ENCODE measurements at places on chromosomes 1 and 21. TPM values are rescaled to one million over a fixed set of nuclear protein-coding genes. Genes with fewer than 3 reads are reported as not detected.

- H3K27me3 ChIP-seq: no peaks in the 10 kb centered on the region
- no peaks in the 10 kb centered on the region for H3K36me3 ChIP-seq
- no peaks in the 10 kb centered on the region for H3K4me1 ChIP-seq
- no peak overlapping the region for H3K27ac ChIP-seq
Observed at GRCh38 chr1:208300084-208300770, 56.0 kb upstream of the PLXNA2 start.

DNA sequence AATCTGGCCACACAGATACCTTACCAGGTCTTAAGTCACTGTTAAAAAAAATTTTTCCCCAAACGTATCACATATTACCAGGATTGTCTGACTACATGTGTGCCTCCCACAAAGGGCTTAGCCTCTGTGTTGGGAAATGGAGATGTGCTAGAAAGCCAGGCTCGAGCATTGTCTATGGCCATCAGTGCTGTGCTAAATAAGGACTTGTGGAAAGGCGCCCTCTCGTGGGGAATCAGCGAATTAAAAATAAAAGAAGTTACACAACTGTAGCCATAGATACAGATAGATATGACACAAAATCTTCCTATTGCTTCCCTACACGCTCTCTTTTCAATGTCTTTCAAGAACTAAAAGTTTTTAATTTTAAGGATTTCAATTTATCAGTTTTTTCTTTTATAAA is 47.5 kb upstream of the CRNN start:
- H3K4me3 ChIP-seq: no peak overlapping the region
- peak; percentile 20 for DNase-seq
- no peaks in the 10 kb centered on the region for H3K4me1 ChIP-seq
- H3K27ac ChIP-seq: no peak overlapping the region
- H3K36me3 ChIP-seq: no peaks in the 10 kb centered on the region

GRCh38 chr1:37931102-37931360 is 15.8 kb downstream of the INPP5B start:
- H3K27me3 ChIP-seq: no peaks in the 10 kb centered on the region
- H3K36me3 ChIP-seq: no peaks in the 10 kb centered on the region
- no peak overlapping the region for H3K27ac ChIP-seq
- DNase-seq: no peak

DNA sequence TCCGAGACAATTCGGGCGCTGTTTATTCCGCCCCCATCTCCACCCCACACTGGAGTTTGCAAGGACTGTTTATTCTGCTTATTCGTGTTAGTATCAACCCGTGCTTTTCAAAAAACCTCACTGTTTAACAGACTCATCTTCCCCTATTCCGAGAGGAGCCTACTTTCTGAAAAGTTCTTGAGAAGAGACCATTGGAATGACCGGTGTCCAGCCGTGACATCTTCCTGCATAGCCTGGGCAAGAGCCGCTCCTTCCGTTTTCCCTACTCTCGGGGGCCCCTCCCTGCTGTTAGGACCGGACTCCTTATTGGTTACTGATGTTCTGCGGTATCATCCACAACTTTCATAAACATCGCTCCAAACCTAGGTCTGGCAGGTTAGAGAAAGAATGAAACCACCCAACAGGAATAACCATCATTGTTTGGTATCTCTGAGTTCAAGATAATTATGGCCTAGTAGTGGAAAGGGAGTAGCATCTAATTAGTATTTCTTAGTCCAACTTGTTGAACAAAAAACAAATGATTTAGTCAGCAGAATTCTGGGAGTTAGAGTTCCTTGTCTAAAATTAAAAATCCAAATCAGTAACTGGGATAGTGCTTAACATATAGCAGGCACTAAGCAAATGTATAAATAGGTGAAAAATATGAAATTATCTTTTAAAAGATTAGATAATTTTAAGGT is 837 bp downstream of the STXBP3 start:
- peak overlapping the region; percentile 72 for H3K4me3 ChIP-seq
- peak; percentile 83 for DNase-seq
- peaks cover 2% of the 10 kb centered on the region for H3K36me3 ChIP-seq
- peaks cover under 1% of the 10 kb centered on the region for H3K27me3 ChIP-seq
- peak overlapping the region; percentile 96 for H3K27ac ChIP-seq

Gene MROH9
- not detected for total RNA-seq

Gene WNT3A
- total RNA-seq: not detected

Gene FOXO6
- 1.2 TPM for total RNA-seq

- H3K27ac ChIP-seq: no peak overlapping the region
- no peaks in the 10 kb centered on the region for H3K36me3 ChIP-seq
- no peaks in the 10 kb centered on the region for H3K27me3 ChIP-seq
- DNase-seq: no peak
Observed at GRCh38 chr1:115991909-115992308, 15.6 kb downstream of the SLC22A15 start.

DNA sequence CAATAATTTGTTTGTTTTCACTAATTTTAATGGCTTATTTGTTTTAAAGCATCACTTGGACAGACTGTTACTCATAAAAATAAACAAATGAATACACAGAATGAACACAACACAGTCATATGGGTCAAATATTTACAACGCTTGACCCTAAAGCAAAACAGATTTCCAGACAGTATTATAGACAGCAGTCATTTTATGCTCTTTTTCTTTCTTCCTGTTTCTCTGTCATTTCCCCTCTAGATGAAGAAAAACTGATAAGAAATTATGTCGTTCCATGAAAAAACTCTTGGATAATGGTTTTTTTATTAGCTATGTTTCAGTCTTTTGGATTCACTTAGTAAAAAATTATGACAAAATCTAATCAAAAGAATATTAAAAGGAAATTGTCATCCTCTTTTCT is 297.3 kb upstream of the NEGR1 start:
- no peaks in the 10 kb centered on the region for H3K27me3 ChIP-seq
- H3K4me1 ChIP-seq: no peaks in the 10 kb centered on the region
- no peak for DNase-seq
- H3K36me3 ChIP-seq: no peaks in the 10 kb centered on the region
- H3K27ac ChIP-seq: no peak overlapping the region
- H3K4me3 ChIP-seq: no peak overlapping the region

DNA sequence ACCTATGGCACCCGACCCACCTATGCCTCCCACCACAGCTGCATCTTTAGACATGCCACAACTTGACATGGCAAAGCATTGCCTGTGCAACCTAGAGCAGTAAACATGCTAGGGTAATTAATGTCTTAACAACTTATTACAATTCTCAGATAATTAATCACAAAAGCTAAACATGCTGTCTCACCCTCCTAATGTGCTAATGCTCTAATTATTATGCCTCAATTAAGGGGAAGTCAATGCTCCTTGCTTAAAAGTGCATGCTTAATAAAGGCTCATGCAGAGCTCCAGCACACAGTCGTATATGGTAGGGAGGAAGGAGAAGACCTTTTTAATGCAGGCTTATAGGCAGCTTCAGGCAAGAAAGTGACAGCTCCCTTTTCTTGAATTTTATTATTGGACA is 396.0 kb downstream of the SEC16B start:
- no peaks in the 10 kb centered on the region for H3K36me3 ChIP-seq
- no peaks in the 10 kb centered on the region for H3K27me3 ChIP-seq
- no peak overlapping the region for H3K4me3 ChIP-seq

DNA sequence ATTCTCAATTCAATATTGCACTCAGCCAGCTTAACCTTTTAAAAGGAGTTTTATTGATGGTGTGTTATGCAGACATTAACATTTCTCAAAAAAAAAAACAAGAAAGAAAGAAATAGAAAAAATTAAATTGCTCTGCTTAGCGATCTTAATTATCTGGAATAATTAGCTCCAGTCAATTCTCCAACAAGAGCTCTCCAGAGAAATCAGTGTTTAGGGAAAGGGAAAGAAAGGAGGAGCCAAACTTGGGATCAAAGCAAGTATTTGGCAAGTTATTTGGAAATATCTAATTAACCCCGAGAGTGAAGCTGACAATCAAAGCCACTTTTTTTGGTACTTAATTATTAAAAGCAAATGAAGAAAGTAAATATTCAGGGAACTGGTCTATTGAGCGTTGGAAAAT is 60.7 kb upstream of the CAMK1G start:
- H3K4me1 ChIP-seq: no peaks in the 10 kb centered on the region
- no peak overlapping the region for H3K4me3 ChIP-seq
- H3K36me3 ChIP-seq: no peaks in the 10 kb centered on the region

GRCh38 chr1:66033781-66034180 is 241.1 kb downstream of the PDE4B start:
- H3K4me1 ChIP-seq: no peaks in the 10 kb centered on the region
- no peaks in the 10 kb centered on the region for H3K27me3 ChIP-seq
- no peaks in the 10 kb centered on the region for H3K36me3 ChIP-seq
- no peak for DNase-seq
- H3K4me3 ChIP-seq: no peak overlapping the region
- no peak overlapping the region for H3K27ac ChIP-seq

- DNase-seq: no peak
- no peak overlapping the region for H3K27ac ChIP-seq
- H3K4me3 ChIP-seq: no peak overlapping the region
Observed at GRCh38 chr1:214120191-214120590, 132.4 kb downstream of the PROX1 start.

DNA sequence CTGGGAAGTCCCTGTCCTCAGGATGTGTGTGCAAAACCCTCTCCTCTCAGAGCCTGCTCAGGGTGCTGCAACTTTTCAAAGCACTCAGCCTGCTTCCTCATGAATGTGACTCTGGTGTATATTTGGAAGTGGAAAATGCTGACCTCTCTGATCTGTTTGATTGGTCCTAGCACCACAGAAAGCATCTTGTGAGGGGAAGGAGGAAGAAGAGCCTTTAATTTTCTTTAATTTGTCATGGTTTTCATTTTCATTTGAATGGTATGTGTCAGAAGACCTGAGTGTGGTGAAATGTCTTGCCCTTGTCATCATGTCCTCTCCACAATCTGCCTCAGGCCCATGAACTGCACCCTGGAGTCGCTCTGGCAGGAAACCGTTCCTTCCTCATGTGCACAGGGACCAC is 383.5 kb downstream of the NTNG1 start:
- DNase-seq: no peak
- H3K27me3 ChIP-seq: no peaks in the 10 kb centered on the region
- H3K4me1 ChIP-seq: no peaks in the 10 kb centered on the region

Gene GPR25
- not detected for total RNA-seq

DNA sequence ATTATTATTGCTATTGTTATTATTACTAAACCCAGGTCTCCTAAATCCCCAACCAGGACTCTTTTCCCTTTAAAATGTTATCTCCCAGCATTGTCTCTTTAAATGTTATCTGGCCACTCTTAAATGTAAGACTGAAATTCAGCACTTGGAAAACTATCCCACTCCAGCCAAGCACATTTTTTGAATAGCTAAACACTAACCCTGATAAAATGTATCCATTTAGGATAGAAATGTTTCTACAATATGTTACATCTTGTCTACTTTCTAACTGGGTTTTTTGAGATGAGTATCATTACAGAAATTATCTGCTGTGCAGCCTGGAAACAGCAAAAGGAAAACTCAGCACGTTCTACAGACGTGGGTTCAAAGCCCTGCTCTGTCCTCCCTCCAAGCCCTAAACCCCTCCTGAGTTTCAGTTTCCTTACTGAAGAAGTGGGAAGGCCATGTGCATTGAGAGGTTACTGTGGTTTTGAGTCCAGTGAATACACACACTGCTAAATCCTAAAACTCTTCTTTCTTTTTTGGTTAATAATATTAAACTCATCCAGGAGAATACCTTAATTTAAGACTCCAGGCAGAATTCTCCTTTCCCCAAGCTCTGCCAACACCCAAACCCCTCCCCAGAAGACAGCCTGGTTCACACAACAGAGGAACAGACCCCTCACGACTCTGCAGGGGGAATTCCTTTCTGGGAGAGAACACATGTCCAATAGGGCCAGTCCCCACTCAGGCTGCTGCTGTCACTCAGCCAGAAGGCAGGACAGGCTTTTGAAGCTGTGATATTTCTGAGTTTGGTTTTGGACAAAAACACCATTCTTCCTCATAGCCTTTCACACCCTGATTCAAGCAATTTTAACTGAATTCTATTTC is 41.9 kb downstream of the HIVEP3 start:
- peak overlapping the region; percentile 26 for H3K27ac ChIP-seq
- H3K4me1 ChIP-seq: peaks cover 11% of the 10 kb centered on the region
- no peaks in the 10 kb centered on the region for H3K36me3 ChIP-seq
- H3K27me3 ChIP-seq: no peaks in the 10 kb centered on the region
- H3K4me3 ChIP-seq: no peak overlapping the region

DNA sequence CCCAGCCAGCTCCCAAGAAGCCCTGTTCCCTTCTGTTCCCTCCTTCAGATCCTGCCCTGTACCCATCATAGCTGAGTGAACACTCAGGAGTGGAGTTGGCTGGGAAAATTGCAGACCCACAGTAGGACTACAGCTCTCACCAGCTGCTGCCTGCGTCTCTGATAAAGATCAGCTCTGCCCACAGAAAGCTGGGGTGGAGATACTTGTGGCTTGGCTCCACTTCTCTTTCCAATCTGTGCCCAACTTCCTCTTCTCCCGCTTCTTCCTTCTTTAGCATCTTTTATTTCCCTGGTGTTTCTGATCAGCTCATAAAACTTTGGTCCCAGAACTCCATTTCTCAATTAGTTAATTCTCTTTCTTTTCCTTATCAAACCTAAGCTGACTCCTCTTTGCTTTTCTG is 5.5 kb upstream of the CD1A start:
- H3K27ac ChIP-seq: no peak overlapping the region
- no peaks in the 10 kb centered on the region for H3K4me1 ChIP-seq
- H3K4me3 ChIP-seq: no peak overlapping the region
- no peaks in the 10 kb centered on the region for H3K36me3 ChIP-seq
- no peak for DNase-seq

DNA sequence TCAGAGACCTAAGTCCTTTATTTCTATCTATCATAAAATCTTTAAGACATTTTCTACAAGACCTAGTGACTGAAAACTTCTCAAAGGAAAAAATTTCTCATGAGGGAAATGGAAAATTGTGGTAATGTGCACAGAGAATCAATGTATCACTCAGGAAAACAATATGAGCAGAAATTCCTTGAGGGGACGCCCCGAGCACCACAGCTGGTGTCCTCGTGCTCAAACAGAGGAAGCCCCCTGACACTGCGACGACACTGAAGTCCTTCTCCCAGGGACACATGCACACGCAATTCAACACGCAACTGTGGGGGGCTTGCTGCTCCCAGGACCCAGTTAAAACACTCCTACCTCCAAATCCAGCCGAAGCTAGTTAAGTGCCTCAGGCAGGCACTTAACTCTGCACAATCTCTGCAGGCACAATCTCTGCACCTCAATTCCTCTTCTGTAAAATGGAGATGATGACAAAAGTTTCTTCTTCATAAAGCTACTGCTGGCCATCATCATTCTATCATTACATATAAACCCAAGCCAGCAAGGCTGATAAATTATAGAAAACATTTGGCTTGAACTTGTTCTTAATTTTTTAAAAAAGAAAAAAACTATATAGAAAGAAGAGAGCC is 16.0 kb downstream of the ZBTB17 start:
- no peak for DNase-seq
- H3K36me3 ChIP-seq: no peaks in the 10 kb centered on the region
- H3K27ac ChIP-seq: no peak overlapping the region
- H3K4me1 ChIP-seq: peaks cover 27% of the 10 kb centered on the region
- no peaks in the 10 kb centered on the region for H3K27me3 ChIP-seq
- no peak overlapping the region for H3K4me3 ChIP-seq

Gene TSPEAR
- total RNA-seq: not detected

Gene DISC1
- 9.1 TPM for total RNA-seq

Gene SLC16A4
- total RNA-seq: 14.8 TPM

All from astrocyte (in vitro differentiated cells and primary cell).